Effector CD4-positive, alpha-beta T cell (primary cell): ENCODE measurements at places on chromosomes 13 and 19.

DNA sequence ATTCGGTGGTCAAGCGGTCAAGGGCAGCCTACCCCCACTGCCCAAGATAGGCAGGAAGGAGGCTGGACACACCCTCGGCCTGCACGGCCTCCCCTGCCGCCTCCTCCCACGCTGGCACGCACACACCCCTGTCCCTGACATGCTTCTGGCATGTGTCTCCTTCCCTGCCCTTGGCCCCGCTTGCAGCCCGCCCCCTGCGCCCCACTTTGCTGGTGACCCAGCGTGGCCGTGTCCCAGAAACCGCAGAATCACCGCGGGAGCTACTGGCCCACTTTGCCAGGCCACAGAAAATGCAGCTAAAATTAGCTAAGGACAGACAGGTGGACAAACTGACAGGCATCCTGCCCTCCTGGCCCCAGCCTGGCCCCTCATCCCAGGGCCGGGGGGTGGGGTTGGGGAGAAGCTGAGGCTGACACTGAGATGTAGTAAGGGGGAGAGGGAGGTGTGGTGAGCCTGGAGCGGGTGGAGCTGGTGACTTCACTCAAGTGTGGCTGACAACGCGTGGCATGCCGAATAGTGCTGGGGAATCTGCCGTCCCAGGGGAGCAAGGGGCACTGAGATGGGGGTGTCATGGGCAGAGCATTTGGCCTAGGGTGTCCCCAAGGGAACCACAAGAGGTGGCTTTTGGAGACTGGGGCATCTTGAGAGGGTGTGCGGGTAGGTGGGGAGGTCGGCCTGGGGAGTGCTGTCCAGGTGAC is 2.4 kb downstream of the SHANK1 start:
- no peak for DNase-seq

DNA sequence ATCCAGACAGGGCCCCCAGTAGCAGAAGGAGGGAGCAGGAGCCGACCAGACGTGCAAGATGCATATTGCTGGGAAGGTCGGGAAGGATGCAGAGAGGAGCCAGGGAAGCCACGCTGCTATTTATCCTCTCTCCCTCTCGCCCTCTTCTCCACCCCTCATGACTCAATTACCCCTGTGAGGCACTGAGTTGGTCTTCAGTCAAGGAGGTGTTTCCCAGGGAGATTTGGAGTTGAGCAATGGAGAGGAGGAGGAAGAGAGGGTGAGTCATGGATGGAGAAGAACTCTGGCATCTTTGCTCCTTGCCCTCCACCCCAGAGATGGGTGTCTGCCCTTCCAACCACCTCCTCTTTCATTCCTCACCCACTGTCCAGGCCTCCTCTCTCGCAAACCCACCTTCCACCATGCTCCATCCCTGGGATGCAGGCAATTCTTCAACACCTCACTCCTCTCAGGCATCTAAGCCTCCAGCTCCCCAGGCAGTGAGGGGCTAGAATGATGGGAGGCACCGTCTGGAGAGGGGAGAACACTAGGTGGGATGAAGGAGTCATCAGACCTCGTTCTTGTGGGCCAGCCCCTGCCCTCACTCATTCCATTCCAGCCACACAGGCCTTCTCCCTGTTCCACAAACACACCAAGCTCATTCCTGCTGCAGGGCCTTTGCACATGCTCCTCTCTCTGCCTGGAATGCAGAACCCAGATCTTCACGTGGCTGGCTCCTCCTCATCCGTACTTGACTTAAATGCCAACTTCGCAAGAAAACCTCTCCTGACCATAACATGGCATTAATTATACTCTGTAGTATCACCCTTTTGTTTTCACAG is at the start of gene SBSN:
Gene SBSN (minus strand): TSS at position 94 of the 821 bp plus-strand sequence. CDS start 30 bp downstream, at position 64.
- no peak for DNase-seq

DNA sequence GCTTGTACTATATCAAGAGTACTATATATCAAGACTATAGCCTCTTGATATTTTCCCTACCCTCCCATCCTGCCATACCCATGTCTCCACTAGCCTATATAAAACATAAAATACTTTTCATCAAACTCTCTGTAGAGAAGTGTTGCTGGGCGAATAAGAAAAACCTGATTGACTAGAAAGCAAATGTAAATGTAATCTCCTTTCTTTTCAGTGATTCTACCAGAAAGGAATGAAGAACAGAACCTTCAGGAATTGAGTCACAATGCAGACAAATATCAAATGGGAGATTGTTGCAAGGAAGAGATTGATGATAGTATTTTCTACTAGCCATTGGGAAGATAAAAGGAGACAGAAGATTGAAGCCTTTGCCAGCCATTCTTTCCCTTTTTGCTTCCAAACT is 89.2 kb downstream of the KCNRG start:
- DNase-seq, result no peak

DNA sequence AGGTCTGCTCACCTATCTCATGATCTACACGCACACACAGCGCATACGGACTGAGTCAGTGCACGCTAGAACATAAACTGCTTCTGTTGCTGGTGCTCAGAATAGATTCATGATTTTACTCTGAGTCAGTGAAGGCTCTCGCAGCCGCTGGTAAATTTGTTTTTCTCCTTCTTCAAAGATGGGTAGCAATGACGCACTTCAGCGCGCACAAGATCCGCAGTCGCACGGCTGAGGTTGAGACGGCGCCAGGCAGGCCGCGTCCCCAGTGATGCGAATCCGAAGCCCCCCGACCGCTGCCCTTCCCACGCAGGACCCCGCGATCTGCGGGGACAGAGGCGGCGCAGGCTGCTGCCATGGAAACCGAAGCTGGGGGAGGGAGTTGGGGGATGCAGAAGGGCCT is 103.7 kb upstream of the USP29 start:
- DNase-seq, result no peak

DNA sequence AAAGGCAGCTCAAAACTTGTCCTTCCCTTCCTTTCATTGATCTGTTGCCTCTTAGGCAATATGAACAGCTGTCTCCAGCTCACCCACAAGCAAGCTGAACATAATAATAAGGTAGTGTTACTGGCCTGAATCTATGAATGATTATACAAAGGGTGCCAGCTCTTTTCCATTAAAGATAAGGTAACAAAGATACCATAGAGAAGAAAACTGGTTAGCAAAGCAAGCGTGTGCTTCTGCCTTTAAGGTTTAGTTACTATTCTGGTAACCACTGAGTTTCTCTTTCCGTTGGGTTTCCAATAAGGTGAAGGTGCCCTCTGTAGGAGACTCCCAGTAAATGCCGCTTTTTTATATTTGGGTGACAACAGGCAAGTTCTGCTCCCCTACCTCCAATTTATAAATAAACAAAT is 12.1 kb upstream of the DACH1 start:
- DNase-seq, result no peak

DNA sequence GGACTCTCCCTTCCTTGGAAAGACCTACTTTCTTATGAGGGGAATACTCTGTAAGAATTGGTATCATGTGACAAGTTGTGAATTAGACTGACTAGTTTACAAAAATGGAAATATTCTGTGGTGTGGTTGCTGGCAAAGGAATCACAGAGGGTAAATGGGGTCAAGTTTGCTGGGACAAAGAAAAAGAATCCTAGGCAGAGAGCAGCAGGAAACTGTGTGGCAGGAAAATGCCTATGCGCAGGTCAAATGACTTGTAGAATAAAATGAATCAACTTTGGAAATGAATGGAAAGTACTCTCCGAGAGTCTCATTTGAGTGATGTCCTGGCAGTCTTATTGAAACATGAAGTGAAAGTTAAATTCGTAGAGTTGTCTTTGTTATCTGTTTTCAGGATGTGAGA is 1250.7 kb downstream of the UQCRFS1 start:
- DNase-seq, result no peak

DNA sequence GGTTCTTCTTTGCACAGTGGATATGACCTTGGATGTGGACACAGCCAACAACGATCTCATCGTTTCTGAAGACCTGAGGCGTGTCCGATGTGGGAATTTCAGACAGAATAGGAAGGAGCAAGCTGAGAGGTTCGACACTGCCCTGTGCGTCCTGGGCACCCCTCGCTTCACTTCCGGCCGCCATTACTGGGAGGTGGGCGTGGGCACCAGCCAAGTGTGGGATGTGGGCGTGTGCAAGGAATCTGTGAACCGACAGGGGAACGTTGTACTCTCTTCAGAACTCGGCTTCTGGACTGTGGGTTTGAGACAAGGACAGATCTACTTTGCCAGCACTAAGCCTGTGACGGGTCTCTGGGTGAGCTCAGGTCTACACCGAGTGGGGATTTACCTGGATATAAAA is 9.4 kb downstream of the RFPL4AL1 start:
- DNase-seq, result no peak

- no peak for DNase-seq
These were observed 17.3 kb upstream of the FCGBP start for GRCh38 chr19:39951686-39952085.
